ENCODE measurements at places on chromosomes 12 and 14. TPM values are rescaled to one million over a fixed set of nuclear protein-coding genes. Genes with fewer than 3 reads are reported as not detected.

The KERA gene
- not detected for total RNA-seq

The SMIM41 gene
- not detected for total RNA-seq

The P2RX2 gene
- total RNA-seq: not detected

The SLC4A8 gene
- 6.1 TPM for total RNA-seq

The ALKBH2 gene
- total RNA-seq: 13.0 TPM

DNA sequence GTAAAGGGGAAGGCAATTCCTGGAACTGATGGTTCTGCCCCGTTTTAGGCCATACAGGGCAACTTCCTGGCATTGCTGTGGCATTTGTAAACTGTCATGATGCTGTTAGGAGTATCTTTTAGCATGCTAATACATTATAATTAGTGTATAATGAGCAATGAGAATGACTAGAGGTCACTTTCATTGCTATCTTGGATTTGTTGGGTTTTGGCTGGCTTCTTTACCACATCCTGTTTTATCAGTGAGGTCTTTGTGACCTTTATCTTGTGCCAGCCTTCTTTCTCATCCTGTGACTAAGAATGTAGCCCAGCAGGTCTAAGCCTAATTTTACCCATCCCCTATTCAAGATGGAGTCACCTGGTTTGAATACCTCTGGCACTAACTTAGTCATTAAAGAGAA, 51.2 kb downstream of the TESPA1 start:
- DNase-seq: no peak

GRCh38 chr14:61598980-61599379, 96.3 kb upstream of the HIF1A start:
- DNase-seq: no peak

DNA sequence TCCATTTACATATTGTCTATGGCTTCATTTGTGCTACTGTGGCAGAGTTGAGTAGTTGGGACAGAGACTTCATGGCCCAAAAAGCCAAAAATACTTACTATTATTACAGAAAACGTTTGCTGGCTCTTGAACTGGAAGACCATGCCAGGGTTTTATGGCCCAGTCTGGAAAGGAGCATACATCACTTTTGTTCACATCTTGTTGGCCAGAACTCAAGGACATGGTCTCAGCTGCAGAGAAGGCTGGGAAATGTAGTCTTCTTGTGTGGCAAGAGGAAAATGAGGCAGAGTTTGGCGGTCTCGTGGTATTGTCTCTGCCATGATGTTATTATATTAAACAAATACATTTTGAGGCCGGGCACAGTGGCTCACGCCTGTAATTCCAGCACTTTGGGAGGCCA, 509.6 kb downstream of the MED13L start:
- no peak for DNase-seq

- DNase-seq: no peak
Observed at GRCh38 chr12:84128117-84128991, 784.2 kb downstream of the SLC6A15 start.

DNA sequence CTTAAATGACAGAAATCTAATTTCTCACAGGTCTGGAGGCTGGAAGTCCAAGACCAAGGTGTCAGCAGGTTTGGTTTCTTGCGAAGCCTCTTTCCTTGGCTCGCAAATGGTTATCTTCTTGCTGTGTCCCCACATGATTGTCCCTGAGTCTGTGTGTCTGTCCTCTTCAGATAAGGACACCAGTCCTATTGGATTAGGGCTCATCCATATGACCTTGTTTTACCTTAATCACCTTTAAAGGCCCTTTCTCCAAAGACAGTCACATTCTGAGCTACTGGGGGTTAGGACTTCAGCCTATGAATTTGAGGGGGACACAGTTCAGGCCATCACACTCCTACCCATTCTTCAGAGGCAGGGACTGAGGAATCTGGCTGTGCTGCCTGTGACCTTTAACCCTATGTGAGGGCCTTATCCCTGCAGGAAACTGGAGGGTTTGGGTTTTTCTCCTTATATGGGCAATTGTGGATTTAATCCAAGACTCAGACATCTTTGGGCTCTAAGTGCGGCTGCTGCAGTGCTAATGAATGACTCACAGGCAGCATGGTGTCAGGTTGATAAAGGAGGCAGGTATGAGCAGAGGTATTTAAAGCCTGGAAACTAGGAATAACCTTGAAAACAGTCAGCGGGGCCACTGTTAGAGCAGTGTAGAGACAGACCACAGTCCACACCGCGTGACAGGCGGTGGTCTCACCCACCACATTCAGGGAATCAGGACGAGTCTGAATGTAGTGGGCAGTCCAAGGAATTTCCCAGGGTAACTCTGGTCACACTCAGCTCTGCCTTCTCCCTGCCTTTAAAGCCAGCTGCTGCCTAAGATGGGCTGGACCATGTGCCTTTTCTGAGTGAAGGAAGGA, 10.2 kb downstream of the TPCN1 start:
- DNase-seq: no peak

GRCh38 chr12:56897844-56898361, 36.3 kb downstream of the SDR9C7 start:
- DNase-seq: no peak

GRCh38 chr12:6932766-6933165, 5.0 kb downstream of the ATN1 start:
- DNase-seq: no peak

DNA sequence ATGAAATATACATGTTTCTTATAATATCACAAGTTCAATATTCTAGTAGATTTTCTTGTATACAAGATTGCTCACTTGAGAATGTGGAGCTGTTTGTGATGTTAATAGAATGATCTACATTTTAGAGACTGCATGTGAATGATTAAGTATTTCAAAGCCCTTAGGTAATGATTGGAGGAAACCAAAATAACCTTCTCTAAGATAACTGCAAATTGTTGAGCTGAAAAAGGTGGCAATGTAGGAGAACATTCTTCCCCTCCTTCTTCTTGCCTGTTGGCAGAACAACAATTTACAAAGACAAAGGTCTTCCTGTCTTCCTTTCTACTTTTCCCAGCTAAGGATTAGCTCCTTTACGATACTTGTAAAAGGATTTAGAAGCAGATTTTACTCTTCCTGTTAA, 2.0 kb upstream of the CLEC6A start:
- DNase-seq: no peak

- DNase-seq: no peak
Observed at GRCh38 chr14:35808076-35808637, 938 bp downstream of the RALGAPA1 start.

DNA sequence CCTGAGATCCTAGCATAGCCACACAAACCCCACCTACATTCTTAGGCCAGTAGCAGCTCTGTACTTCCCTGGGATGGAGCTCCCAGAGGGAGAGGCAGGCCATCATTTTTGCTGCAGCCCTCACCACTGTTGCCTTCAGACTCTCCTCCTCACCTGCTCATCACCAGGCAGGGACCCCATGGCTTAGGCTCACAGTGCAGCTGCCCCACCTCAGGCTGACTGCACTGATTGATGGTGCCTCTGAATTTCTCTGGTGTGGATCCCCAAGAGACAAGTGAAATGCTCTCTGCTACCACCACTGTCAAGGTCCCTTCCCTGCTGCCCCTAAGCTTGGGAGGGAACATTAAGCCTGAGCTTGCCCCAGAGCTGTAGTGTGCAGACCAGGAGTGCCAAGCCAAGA, 76.2 kb downstream of the TMTC3 start:
- DNase-seq: no peak

- no peak for DNase-seq
Observed at GRCh38 chr14:104099096-104100041, 13.9 kb downstream of the ASPG start.

DNA sequence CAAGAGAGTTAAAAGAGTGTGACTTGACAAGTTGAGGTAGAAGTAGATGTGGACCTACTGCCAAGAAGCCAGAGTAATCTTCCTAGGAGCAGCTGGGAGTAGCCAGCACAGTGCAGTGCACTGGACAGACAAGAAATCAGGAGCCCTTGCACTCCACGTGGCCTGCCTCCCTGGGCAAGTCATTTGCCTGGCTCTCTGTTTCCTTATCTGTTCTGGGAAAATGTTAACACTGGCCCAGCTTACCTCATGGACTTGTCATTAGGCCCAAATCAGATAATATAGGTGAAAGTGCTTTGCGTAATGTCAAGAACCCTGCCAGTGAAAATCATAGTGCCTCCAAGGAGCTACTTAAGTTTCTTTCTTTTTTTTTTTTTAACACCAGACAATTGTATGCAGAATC, 19.2 kb downstream of the SLC7A8 start:
- DNase-seq: no peak

GRCh38 chr14:101490771-101491170, 70.5 kb upstream of the DIO3 start:
- DNase-seq: peak; percentile 7

GRCh38 chr14:29749327-29749726, 178.3 kb downstream of the PRKD1 start:
- DNase-seq: no peak

DNA sequence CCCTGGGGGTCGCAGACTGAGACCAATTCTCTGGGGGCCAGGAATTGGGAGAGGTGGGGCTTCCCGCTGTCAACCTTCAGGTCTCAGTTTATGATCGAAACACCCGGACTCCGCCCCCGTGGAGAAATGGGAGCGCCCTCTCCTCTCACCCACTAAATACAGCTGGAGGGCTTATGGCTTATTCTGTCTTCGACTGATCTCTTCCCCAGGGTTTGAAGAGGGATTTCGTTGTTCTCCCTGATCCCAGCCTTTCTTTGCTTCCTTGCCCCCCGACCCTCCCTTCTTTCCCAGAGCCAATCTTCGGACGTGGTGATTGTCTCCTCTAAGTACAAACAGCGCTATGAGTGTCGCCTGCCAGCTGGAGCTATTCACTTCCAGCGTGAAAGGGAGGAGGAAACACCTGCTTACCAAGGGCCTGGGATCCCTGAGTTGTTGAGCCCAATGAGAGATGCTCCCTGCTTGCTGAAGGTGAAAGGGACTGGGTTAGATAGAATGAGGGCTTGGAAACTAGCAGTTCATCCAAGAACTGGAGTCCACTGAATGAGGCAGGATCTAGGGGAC, 607 bp downstream of the OS9 start:
- DNase-seq: no peak

DNA sequence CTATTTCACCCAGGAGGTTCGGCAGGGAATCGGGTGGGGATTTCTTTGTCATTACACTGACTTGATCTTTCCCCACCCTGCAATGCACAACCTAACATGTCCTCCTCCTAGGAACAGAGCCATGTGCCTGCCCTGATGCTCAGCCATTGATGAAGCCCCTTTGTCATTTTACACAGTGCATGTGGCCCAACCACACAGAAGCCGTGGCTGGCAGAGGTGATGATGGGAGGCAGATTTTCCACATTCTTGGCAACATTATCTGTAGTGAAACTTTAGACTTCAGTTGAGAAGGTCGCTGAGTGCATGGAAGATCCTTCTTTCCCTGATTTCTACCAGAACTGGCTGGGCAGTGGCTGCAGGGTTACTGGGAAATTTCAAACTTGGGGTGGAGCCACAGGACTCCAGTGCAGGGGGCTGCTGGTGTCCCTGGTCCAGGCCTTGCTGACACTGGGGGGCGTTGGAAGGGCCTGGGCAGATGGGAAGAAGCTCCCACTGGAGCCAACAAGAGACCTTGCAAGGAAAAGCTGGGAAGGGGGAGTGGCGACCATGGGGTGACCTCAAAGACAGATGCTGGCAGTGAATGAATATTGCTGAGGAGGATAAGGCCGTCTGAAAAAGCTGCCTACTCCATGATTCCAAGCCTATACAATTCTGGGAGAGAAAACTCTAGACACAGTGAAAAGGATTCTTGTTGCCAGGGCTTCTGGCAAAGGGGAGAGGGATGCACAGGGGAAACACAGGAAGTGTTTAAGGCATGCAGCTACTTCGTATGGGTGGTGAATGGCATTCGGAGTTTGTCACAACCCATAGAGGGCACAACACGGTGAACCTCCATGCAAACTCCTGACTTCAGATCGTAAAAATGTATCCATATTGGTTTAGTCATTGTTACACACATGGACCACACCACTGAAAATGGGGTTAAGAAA, 41.8 kb upstream of the P2RX7 start:
- DNase-seq: no peak

DNA sequence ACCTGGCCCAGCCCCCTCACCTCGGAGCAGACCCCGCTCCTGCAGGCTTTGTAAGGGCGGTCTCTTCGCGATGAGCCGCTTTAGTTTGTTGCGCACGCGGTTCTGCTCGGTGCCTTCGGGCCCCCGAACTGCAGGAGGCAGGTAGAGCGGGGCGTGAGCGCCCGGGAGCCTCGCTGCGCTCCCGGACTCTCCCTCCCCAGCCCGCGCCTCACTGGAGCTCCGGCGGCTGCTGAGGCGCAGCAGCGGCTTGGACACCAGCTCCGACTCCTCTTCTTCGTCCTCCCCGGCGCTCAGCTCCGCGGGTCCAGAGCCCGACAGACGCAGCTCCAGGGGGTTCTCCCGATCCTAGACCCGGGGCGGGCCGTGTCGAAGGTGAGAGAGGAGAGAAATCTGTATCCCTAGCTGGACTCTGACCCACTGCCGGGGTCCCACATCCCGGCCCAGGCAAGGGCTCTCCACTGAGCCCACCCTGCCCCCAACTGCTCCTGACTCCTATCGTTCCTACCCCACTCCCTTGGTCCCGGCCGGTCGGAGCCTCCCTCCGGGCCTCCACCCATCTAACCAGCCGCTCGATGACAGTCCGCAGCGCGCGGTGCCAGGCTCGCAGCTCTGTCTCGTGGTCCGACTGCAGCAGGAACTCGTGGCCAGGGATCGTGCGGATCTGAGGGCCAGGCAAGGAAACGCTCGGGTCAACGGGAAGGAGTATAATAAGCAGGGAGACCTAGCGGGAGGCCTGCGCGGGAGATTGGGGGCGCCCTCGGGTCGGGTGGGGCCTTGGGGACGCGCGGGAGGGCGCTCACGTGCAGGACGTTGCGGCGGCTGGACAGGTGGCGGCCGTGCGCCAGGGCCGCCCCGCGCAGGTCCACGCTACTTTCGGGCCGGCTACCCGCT, 4.2 kb downstream of the ARHGAP9 start:
- no peak for DNase-seq

- no peak for DNase-seq
Observed at GRCh38 chr14:72928872-72929271, 2.6 kb downstream of the DCAF4 start.

DNA sequence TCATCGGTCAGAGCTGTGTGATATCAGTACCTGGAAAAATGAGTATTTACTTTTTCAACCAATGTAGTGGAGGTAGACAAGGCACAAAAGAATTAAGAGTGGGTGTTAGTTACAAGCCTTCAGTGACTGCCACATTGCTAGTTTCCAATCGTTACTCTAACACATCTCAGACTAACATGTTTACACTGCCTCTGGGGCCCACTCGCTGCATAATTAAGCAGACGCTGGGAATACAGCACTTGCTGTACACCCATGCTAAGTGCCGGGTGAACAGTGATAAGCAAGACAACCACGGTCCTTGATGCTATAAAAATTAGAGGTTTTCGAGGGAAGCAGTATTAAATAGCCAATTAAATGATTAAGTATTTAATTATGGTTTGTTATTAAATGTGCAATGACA, 1147.6 kb downstream of the AACS start:
- no peak for DNase-seq

All from activated naive CD8-positive, alpha-beta T cell treated with anti-CD3 and anti-CD28 coated beads, Interleukin-2, amount 10 ng/mL, durations not matched to agents 7 days and 5 days (primary cell).